ENCODE measurements at places on chromosomes 1 and 21. TPM values are rescaled to one million over a fixed set of nuclear protein-coding genes. Genes with fewer than 3 reads are reported as not detected.

DNA sequence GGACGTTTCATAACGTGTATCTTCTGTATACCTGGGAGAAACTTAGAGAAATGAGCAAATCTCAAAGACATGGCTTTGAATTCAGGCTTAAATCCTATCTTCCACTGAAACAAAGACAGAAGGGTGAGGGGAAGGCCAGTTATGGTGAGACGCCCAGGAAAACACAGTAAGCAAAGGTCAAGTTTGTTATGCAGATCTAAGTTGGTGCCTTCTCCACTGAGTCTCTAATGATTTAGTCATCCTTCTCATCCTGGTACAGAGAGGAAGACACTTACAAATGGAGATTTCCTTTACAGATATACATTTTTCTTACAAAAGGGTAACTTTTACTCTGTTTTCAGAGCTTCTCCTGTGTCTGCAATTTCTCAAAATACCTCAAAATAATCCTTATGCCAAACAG, 64.4 kb downstream of the MAP3K7CL start:
- no peak for DNase-seq

TDRKH gene
- 33.6 TPM for total RNA-seq

HOOK1 gene
- total RNA-seq: 0.57 TPM

- DNase-seq: no peak
Measured at GRCh38 chr1:170247751-170248521, 102.2 kb downstream of the NTMT2 start.

DEPDC1 gene
- 43.0 TPM for total RNA-seq

DNA sequence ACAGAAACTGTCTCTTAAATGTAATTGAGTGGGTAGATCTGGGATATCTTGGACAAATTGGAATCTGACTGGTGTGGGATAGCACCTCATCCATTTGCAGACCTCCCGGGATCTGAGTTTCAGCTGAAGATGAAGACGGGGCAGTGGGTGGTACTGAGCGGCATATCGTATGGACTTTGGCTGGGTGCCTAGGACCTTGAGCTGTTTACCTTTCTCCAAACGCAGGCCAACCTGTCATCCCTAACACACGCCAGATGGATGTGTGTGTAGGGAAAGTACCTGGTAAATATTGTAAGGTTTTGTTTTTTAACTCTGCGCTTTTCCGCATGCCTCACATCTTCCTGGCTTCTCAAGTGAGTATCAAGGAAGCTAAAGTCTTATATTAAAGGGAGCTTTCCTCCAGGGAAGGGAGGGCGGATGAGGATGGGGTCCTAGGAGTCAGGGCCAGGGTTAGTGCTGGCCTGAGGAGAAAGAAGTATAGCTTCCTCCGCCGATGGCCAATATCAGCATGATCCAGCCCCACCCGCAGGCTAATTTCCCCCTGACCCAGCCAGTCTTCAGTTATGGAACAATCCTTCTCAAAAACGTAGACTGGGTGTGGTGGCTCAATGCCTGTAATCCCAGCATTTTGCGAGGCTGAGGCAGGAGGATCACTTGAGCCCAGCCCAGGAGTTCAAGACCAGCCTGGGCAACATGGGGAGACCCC, 26.2 kb downstream of the ATP8B2 start:
- DNase-seq: no peak

DNA sequence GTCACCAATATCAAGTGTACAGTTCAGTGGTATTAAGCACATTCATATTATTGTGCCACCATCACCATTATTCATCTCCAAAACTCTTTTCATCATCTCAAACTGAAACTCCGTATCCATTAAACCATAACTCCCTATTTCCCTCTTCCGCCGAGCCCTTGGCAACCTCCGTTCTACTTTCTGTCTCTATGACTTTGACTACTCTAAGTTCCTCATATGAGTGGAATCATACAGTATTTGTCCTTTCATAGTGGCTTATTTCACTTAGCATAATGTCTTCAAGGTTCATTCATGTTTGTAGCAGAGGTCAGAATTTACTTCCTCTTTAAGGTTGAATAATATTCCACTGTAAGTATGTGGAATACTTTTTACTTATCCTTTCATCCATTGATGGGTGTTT, 21.7 kb downstream of the SELP start:
- no peak for DNase-seq

DNA sequence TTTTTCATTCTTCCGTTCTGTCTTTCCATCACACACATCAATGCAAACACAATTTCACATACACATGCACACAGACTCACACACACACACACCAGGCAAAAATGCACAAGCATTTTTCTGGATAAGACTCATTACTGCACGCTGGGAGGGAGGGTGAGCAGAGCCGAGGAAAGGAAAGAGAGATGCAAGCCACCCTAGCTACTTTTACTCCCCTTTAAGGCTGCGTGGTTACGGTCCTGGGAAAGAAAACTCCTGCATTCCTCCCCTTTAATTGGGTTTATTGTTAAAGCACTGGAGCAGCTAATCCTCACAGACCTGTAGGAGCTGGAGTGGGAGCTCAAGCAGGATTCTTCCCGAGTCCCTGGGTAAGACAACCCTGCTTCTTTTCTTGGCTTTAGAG, at the start of gene CAMK1G:
TSS of gene CAMK1G (plus strand) at position 307 of the 400 bp plus-strand sequence. CDS start 11,270 bp downstream, outside the sequence.
- DNase-seq: no peak

CFAP45 gene
- 1.6 TPM for total RNA-seq

- DNase-seq: no peak
Measured at GRCh38 chr21:27578741-27579265, 611.9 kb upstream of the ADAMTS5 start.

- no peak for DNase-seq
Measured at GRCh38 chr1:30889511-30889910, 19.0 kb downstream of the SDC3 start.

All from Panc1 (cell line).